NCI-H1436 treated with DMSO at 0.1 percent for 48 hours (cell line): ENCODE measurements at places on chromosomes 1 and 21.

DNA sequence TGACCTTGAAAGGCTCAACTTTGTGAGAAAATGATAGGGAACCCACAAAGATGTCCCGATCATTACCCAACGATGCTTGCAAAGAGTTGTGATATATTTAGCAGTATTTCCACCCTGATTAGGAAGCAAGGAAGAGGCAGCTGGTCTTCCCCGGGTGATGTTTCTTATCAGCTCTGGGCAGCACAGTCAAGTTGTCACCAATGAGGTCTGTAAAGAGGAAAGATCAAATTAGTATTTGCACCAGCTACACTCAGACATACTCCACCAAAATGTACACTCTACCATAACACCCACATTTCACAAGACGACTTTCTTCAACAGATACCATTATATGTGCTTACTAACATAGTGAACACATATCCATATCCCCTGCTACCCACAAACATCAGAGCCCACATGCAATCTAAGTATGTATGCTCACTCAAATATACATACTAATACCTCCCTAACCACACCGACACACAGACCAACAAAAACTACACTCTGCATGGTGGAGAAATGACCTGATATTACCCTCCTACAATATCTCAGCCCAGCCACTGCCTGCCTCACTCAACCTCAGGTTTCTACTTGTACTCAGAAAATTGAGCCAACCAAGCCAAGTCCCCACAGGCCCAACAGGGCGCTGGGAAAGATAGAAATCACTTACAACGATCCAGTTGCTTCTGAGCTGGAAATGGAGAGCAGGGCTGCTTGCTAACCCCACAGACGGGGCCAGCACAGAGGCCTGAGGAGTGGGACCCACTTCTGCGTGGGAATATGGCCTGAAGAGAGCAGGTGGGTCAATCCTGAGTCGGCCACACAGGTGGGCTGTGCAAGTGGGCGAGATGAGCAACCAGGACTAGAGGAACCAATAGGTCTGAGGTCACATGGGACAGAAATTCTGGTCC, 4.6 kb upstream of the BTG2 start:
- no peak for DNase-seq

DNA sequence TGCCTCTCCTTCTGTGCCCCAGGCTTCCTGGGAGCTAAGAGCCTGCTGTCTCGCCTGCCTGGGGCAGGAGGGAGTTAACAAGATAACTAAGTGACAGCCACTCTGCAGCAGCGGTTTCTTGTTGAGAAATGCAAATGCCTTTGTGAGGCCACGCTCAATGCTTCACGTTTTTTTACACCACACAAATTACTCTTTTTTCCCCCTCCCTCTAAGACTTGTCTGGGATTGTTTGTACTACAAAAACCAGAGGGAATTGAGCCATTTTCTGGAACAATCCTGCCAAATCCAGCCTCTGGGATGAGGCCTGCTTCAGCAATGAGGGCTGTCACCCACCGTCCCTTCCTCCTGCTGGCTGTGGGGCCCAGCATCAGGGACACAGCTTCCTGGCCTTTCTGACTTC, 119.6 kb downstream of the ACTL8 start:
- DNase-seq = no peak

GRCh38 chr1:34470401-34470800, 284.4 kb upstream of the GJB5 start:
- DNase-seq = no peak

DNA sequence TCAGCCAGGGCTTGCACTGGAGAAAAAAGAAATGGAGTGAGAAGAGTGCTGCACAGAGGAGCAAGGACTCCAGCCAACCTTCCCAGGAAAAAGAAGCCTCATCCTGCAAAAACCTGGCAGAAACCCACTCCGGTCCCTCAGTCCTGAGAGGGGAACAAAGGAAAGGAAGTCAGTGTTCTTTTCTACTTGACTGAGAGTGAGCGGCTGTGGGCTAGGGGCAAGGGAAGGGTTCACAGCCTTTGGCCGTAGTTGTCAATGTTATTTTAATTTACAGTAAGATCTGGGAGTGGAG, 8.9 kb upstream of the GOLT1A start:
- no peak for DNase-seq

- no peak for DNase-seq
Measured at GRCh38 chr1:145689922-145690321, 17.2 kb downstream of the PDZK1 start.

- DNase-seq = no peak
Measured at GRCh38 chr1:47441450-47442106, 3.7 kb downstream of the FOXD2 start.

DNA sequence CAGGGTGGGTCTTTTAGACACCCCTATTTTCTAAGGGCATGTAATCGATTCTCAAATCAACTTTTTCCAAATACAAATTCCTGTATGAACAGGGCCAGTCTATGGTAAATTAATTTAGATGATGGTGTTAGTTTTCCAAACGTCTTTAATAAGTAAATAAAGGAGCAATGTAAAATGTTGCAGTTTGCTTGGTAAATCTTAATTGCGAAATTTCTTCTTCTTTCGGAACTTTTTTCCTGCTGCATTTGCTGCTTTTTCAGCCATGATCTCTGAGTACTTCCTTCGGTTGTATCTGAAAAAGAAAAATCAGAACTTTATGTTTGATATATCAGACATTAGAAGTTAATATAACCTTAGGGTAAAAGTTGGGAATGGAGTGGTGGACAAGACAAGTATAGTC, 9.4 kb downstream of the DNTTIP2 start:
- DNase-seq = no peak

DNA sequence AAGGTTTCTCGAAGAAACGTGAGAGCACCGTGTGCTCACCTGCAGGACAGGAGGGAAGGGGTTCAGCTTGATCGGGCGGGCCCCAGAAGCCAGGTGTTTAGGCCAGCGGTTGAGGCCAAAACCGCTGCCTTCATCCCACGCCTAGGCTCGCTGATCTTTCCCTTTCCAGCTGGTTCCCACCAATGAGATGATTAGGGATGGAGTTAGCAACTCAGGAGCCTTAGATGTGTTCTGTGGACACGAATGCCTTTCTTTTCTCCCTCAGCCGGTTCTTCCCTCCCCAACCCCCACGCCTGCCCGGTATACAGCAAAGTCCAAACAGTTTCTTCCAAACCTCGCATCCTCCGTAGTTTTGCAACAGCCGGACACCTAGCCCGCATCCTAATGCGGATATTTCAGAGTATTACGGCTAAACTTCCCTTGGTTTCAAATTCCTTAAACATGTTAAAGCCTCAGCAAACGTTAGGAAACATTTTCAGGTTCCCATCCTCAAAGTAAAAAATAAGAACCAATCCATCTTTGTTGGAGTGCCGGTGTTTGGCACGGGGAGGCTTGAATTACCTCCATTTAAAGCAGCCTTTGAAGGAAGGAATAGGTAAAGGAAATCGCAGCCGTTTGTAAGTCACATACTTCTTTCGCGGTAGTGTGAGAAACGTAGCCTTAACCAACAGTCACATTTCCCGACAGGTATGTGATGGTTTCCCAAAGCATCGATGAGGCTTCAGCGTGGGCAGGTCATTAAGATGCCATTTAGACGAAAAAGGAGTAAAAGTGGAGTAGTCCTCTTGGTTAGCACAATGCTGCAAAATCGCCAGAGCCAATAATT, 1.1 kb downstream of the LRRC8C start:
- DNase-seq = no peak

DNA sequence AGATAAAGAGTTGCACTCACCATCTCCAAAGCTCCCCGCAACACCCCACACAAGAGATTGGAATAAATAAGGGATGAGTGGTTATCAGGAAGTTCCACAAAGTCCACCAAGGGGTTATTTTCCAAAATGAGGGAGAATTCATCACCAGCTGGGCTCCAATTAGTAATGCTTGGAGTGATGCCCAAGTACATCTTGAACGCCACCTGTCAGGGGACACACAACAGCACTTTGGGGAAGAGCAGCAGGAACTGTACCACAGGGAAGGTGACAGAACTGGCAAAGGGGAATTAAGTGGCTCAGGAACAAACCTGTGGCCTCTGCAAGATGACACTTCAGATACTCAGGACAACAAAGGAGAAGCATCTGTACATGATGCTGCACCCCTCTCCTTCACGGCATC, 11.5 kb downstream of the TRAPPC3 start:
- no peak for DNase-seq

DNA sequence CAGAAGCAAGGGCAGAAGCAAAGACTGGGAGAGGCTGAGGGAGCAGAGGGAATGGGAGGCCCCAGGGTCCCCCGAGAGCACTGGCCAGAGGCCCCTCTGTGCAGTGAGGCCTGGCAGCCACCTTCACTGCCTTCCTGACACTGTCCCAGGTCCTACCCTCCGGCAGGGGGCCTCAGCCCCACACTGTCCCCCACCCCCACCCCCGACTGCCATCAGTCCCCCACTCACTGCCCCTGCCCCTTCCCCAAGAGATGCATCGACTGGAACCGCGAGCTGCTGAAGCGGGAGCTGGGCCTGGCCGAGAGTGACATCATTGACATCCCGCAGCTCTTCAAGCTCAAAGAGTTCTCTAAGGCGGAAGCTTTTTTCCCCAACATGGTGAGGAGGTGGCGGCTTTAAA, 13.0 kb upstream of the PADI6 start:
- DNase-seq = no peak

GRCh38 chr1:248225537-248225936, 5.7 kb upstream of the OR2M4 start:
- no peak for DNase-seq

GRCh38 chr1:94755675-94756074, 64.5 kb upstream of the SLC44A3 start:
- no peak for DNase-seq

DNA sequence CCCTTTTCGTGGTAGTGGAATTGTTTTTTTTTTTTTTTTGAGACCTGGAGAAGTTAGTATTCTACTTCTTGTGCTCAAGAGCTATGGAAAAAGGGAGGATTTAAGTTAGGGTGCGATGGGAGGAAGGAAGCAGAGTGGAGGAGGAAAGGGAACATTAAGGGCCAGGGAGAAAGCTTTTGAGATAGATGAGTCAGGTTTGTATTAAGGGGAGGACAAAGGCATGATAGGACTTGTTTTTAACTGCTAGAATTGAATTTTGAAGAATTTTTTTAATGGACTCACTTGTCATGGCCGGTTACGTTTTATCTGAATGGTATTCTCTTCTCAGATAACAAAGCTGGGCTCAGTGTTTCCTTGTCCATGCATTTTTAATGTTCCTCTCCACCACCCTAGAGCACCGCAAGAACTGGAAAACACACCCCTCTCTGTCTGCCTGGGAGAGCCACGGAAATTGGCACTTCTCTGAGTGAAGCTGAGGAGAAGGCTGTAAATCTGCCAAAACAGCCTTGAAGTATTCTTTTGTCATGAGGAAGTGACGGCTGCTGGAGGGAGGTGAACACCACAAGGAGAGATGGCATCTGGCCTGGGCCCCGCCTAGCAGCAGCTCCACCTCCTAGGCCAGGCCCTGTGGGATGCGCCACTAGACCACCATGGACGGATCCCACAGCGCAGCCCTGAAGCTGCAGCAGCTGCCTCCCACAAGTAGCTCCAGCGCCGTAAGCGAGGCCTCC, 3.5 kb downstream of the NIPAL3 start:
- DNase-seq = peak; percentile 34

DNA sequence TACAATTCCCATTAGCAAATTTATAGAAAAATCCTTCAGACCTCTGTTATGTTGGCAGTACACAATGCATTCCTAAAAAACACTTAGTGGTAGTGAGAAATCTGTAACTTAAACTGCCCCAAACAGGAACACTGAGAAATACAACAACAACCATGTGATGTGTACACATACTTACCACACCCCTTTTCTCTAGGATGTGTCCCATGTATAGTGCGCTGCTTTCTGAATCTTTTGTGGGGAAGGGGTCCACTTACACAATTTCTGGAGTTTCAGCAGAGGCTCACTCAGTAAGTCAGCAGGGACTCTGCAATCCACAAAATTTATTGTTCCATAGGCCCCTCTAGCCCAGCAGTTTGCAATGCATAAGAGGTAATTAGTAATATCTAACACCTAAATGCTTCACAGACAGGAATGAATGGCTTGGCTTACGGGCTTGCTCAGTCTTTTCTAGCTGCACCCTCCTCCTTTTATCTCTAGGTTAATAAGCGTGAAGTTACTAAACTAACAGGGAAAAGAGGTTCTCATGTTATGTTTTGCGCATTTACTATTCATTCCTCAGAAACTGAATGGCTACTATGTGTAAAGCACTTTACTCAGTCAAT, 115.2 kb downstream of the TGFBR3 start:
- DNase-seq = no peak

GRCh38 chr1:22819361-22819760, 108.7 kb downstream of the EPHB2 start:
- no peak for DNase-seq

- no peak for DNase-seq
Measured at GRCh38 chr1:22793647-22794046, 83.0 kb downstream of the EPHB2 start.

GRCh38 chr1:217526636-217527035, 104.3 kb downstream of the GPATCH2 start:
- no peak for DNase-seq

DNA sequence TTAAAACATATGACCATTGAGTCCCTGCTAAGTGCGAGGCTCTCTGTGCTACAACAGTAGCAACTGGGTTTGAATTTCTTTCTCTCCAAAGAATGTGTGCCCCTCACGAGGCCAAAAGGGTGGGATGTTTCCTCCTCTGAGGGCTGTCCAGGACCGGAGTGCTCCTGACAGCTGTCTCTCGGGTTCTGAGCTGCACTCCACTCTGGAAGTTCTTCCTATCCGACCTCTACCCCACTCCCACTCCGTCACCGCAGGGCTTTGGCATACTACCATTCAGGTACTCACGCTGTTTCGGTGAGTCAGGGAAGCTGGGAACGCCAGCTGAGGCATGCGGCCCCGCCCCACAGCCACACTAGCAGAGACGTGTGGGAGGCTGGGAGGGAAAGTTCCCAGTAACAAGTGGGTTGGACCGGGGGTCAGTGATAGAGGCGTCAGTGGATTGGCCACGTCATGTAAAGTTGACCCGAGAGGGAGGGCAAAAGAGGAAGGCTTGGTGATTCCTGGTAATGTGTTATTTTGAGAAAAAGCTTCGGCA, 705 bp upstream of the SLC50A1 start:
- no peak for DNase-seq

GRCh38 chr1:151347523-151348246, 633 bp upstream of the RFX5 start:
- DNase-seq = no peak

DNA sequence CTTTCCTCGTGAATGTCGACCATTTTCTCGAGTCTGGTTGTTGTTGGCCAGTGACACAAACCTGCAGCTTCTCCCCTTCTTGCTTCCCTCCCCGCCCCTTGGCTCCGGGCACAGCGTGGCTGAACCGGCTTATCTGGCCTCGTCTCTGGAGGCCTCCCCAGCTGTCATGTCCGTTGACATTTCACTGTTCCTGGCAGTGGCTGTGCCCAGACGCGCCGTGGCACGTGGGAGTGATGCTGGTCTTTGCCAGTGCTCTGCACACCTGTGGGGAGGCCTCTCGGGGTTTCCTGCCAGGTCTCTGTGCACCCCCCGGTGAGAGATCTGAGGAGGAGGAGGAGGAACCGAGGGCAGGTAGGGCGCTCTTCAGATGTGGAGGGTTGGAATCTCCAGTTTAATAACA, 23.7 kb downstream of the SKI start:
- no peak for DNase-seq

DNA sequence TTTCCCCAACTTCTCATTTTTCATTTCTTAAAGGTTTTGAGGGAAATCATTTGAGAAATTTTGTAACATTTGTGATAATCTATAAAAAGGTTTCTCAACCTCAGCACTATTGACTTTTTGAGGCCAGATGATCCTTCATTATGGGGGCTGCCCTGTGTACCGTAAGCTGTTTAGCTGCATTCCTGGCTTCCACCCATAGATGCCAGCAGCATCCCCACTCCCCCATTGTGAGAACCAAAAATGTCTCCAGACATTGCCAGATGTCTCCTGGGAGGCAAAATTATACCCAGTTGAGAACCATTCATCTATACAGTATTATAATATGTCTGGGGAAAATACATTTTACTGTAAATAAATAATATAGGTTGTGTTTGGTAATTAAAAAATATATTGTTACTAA, 146.0 kb downstream of the PBX1 start:
- DNase-seq = no peak
